AG04449 (cell line): ENCODE measurements at places on chromosomes 13 and 19.

DNA sequence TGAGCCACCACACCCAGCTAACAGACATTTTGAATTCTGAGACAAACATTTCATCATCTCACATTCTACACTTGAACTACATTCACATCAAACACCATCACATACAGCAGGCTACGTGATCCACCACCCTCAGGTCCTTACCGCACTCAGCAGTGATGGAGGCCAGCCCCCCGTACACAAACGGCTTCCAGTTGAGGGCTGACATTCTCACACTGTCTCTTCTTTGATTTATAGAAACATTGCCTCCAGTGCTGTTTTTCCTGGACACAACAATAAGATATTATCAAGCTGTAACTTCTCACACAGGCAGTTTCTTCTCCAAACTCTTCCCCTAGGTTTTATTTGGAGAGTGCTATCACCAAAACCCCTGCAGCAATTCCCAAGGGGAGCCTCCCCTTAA, 7.0 kb downstream of the SLC25A30 start:
- DNase-seq: no peak

GRCh38 chr19:7993560-7993959, 11.9 kb downstream of the ELAVL1 start:
- DNase-seq: no peak

- DNase-seq: no peak
These were observed 8.0 kb downstream of the ELL start for GRCh38 chr19:18513868-18514267.

- DNase-seq: no peak
These were observed 1531.7 kb upstream of the SPRY2 start for GRCh38 chr13:81872581-81872980.
